ENCODE measurements at places on chromosomes 16 and 17.

DNA sequence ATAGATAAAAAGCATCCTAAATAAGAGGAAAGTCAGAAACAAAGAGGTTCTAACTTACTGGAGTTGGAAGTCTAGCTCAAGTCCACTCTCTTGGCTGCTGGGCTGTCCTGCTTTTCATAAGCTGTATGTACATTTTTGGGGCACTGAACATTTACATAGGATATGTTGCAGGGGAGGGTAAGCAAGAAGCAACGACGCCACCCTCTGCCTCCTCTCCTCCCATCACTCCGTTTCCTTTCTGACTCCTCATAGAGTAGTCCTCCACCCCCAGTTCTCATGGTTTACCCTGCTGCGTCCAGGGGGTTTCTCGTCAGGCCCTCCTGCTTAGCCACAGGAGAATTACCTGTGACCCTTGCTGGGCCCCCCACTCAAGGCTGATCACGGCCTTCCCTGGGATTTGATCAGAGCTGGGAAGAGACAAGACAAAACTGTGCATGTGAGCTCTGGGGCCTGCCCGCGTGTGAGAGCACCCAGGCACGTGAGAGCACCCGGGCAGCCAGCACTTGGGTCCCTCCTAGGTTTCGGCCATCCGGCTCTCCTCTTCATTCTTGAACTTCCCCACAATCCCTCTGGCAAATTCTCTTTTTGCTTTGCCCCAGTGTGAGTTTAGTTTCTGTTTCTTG is 37.1 kb downstream of the TMEM11 start:
- DNase-seq, result no peak

GRCh38 chr17:76793775-76794174 is 55.9 kb downstream of the MFSD11 start:
- DNase-seq, result no peak

GRCh38 chr17:56230660-56231059 is 77.4 kb downstream of the ANKFN1 start:
- DNase-seq, result peak; percentile 39

GRCh38 chr16:2804728-2805127 is 6.5 kb downstream of the PRSS41 start:
- DNase-seq, result peak; percentile 17

DNA sequence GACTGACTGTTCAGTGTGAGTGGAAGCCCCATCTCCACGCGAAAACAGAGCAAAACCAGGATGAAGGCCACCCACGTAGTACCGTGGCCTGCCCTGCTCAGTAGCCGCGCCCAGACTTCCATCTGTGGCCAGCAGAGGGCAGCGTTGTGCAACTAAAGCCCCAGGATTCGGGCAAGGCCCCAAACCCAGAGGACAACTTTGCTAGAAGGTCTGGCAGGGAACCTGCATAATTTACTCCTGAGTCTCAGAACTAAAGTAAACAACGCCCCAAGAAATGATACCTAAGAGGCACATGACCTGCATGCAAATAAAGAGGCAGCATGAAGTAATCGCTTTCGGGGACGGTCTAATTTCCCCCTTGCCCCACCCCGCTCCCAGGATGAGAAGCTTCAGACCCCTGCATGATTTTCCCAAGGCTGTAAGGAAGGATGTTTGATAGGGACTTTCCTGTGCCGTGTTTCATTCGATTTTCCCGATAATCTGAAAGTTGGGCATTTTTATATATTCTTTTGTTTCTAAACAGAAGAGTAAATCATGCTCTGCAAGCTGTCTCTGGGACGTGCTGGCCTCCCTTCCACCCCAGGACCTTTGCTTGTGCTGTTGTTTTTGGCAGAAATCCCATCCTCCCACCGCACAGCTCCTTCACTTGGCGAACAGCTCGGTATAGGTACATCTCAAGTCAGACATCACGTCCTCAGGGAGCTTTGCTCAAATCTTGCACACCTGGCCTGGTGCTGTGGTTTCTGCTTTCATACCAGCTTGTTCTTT is 18.6 kb downstream of the HSBP1 start:
- peak; percentile 90 for DNase-seq
